Activated CD4-positive, CD25-positive, alpha-beta regulatory T cell treated with anti-CD3 and anti-CD28 coated beads, Interleukin-2, amount 50 U/mL, for 24 hours (primary cell): ENCODE measurements at places on chromosomes 1 and 21.

DNA sequence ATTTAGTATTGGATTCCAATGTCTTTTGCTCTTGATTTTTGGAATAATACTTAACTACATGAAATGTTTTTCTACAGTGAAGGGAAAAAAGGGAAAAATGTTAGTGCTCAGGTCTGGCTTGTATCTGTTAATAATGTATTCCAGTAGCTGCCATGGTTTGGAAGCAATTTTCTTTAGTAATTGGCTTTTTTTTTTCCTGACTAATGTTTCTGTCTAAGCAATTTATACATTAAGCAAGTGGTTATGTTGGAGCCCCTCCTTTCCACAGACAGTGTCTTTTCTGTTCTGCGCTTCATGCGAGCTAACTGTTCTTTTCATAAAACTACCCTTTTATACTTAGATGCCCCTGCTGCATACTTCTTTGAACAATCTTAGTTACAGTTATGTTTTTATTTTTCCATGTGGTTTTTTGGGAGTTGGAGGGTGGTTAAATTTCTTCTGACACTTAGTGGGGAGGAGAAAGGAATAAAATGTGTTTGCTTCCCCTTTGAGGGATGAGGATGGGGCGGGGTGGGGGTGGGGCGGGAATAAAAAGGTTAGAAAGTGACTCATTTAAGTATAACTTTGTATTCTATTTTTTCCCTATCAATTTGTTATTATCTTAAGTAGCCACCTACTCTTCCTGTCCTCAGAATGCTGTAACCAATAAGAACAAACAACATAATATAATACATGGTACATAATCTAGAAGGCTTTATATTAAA lies 83.1 kb downstream of the CLIC4 start:
- ATAC-seq: no peak

DNA sequence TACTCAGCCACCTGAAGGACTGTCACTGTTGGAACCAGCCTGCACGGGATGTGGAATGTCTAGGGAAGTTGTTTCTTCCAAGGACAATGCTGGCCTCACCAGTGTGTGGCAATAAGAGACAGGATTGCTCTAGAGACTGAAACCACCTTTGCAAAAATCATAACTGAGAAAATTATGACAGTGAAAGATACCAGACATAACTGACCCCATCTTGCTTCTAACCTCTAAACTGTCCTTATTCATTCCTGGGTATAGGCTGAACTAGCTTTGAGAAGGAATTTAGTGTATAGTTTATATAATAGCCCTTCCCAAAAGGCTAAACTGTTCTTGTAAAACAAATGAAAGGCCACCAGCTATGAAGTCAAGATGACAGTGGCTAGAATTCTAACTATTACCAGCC lies 83.6 kb downstream of the IER5 start:
- no peak for ATAC-seq

GRCh38 chr21:14734191-14734590 lies 188.1 kb upstream of the SAMSN1 start:
- ATAC-seq: no peak

DNA sequence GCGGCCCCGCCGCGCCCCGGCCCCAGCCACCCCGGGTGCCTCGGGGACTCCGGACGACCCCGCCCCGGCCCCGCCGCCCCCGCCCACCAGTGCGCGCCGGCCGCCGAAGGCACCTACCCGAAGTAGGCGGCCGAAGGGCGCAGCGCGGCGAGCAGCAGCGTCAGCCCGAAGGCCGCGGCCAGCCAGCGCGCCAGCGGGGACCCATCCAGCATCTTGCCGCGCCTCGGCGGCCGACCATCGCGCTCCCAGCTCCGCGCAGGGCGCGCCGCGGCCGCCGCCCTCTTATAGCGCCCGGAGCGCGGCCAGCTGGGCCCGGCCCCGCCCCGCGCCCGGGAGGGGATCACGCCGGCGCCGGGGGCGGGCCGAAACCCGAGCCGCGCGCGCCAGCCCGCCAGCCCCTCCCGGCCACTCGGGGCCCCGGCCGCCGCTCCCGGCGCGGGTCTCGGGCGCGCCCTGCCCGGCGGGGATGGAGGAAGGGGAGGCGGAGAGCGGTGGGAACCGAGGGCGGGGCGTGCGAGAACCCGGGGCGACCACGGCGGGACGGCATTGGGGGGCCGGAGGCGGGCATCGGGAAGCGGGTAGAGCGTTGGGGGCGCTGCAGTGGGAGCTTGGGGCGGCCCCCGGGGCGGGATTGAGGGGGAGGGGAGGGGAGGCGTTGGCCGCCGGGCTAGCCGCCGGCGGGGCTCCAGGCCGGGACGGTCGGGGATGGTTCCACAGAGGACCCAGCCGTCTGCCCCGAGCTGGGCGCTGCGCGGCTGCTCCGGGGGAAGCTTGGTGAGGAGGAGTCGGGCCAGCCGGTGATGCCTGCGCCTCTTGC lies at the start of gene WNT9A:
TSS of gene WNT9A (minus strand) at position 257 of the 817 bp plus-strand sequence. CDS start at position 212, 45 bp downstream.
- peak; percentile 28 for ATAC-seq

- ATAC-seq: no peak
These were observed 113.4 kb upstream of the HOOK1 start for GRCh38 chr1:59701376-59701775.

- no peak for ATAC-seq
These were observed 7.0 kb downstream of the TRIM33 start for GRCh38 chr1:114503916-114504422.

GRCh38 chr1:248740876-248741275 lies 14.7 kb downstream of the LYPD8 start:
- ATAC-seq: no peak
